Activated CD4-positive, alpha-beta memory T cell treated with anti-CD3 and anti-CD28 coated beads for 36 hours (primary cell): ENCODE measurements at places on chromosomes 1 and 21. TPM values are rescaled to one million over a fixed set of nuclear protein-coding genes. Genes with fewer than 3 reads are reported as not detected.

DNA sequence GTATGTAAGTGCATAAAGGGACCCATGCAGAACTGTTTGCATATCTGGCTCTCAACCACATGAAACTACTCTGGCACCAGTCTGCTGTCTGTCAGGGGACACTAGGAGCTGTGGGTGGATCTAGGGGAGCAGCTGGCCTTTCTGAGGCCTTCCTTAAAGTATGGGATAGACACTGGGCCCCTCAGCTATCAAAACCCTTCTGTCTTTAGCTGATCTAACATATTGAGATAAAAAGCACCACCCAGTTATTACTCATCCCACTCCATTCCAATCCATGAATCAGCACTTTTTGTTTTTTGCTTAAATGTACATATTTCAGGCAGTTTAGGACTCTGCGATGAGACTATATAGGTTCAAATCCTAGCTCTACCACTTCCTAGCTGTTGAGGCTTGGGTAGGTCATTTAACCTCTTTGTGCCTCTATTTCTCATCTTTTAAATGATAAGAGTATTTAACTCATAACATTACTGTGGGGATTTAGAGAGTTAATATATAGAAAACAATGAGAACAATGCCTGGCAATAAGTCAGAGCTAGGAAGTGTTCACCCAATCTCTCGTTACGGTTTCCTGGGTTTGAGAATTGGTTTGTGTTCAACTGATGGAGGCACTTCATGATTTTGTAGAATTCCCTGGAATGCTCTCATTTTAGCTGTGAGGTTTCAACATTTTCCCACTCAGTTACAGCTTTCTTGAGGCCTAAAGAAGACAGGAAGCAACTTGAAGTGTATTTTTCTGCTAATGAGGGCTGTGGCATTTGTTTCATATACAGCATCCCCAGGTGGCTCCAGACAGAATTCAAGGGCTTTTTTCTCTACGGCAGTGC is 68.9 kb downstream of the LRIG2 start:
- H3K27ac ChIP-seq = no peak overlapping the region
- no peak overlapping the region for H3K4me3 ChIP-seq
- DNase-seq = no peak
- H3K27me3 ChIP-seq = no peaks in the 10 kb centered on the region

DNA sequence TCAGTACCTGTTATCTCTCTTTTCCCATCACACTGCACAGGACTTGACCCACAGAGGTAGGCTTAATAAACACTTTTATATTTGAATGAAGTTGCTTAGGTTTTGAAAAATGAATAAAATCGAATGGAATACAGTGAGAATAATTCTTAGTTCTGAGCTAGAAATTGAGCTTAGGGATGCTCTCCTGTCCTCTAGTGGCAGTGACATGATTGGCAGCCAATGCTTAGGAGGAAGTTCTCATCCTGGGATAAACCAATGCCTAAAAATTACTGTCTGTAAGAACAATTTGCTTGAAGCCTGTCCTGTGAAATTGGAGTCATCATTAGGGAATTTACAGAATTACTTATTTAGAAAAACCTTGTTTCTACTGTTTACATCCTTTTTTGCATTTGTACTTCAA is 21.3 kb upstream of the CYP4X1 start:
- H3K27me3 ChIP-seq = peaks cover 34% of the 10 kb centered on the region
- no peak overlapping the region for H3K27ac ChIP-seq
- H3K4me3 ChIP-seq = no peak overlapping the region

DNA sequence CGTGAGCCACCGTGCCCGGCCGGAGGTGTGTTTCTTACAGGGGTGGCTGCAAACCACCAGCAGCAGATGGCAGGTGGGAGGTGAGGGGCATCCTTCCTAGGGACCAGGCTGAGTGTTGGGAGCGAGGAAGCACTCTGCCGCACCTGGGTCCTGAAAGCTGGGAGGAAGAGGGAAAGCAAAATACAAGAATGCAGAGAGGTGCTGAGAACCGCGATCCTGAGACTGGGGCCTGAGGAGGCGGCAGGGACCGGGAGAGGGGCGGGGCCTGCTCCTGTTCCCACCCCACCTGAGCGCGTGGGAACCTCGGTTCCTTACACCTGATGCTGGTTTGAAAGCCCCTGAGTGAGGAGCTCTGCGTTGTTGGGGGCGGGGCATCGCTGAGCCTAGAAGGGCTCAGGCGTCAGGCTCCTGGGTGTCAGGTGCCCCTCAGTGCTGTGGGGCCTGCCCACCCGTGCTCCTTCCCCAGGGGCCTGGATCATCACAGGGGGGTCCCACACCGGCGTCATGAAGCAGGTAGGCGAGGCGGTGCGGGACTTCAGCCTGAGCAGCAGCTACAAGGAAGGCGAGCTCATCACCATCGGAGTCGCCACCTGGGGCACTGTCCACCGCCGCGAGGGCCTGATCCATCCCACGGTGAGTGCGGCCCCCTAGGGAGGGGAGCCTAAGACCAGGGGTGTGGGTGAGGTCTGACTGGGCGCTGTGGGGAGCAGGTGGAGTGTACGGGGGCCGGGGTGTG is 15.5 kb downstream of the TRPM2 start:
- H3K4me3 ChIP-seq = no peak overlapping the region
- peak; percentile 5 for DNase-seq
- H3K36me3 ChIP-seq = no peaks in the 10 kb centered on the region

KRTAP12-2 gene
- total RNA-seq = not detected

FCRL4 gene
- total RNA-seq = not detected

GRCh38 chr1:212650228-212650627 is 41.7 kb downstream of the ATF3 start:
- H3K4me1 ChIP-seq = no peaks in the 10 kb centered on the region
- peaks cover 7% of the 10 kb centered on the region for H3K27me3 ChIP-seq
- H3K4me3 ChIP-seq = no peak overlapping the region

- no peaks in the 10 kb centered on the region for H3K36me3 ChIP-seq
- no peak overlapping the region for H3K27ac ChIP-seq
- peak; percentile 19 for DNase-seq
- peak overlapping the region; percentile 4 for H3K4me3 ChIP-seq
- H3K4me1 ChIP-seq = peaks cover 39% of the 10 kb centered on the region
- peaks cover 22% of the 10 kb centered on the region for H3K27me3 ChIP-seq
These were observed 45.0 kb upstream of the DNAJC6 start for GRCh38 chr1:65264197-65264929.
